Retina (tissue), 1 donor: ENCODE measurements at places on chromosomes 11 and 22.
A peak's percentile ranks its signal among the peaks of the same experiment; 100 is the strongest.

DNA sequence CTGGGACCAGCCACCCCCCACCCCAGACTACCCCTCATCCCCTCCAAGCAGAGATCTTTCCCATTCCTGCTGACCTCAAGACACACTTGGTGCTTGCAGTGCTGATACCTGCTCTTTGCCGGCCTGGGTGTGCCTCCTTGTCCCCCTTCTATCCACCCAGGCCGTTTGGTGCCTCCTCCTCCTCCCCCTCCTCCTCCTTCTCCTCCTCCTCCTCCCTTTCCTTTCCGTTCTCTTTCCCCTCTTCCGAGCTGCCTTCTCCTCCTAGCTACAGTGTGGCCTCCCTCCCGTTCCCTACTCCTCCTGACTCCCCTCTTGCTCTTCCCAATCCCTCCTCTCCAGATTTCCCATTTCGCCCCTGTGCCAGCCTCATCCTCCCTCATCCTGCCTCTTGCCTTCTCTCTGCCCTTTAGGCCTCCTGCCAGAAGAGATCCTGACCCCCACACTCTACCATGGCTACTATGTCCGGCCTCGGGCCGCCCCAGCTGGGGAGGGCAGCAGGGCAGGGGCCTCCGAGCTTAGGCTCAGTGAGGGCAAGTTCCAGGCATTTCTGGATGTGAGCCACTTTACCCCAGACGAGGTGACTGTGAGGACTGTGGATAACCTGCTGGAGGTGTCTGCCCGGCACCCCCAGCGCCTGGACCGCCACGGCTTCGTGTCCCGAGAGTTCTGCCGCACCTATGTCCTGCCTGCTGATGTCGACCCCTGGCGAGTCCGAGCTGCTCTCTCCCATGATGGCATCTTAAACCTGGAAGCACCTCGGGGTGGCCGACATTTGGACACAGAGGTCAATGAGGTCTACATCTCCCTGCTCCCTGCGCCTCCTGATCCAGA lies 712 bp downstream of the HSPB2 start:
- DNase-seq = no peak

- no peak for DNase-seq
These were observed 26.7 kb downstream of the CARS1 start for GRCh38 chr11:3030289-3031070.

- peak; percentile 42 for DNase-seq
These were observed 1.4 kb downstream of the TSPAN4 start for GRCh38 chr11:843818-844692.

DNA sequence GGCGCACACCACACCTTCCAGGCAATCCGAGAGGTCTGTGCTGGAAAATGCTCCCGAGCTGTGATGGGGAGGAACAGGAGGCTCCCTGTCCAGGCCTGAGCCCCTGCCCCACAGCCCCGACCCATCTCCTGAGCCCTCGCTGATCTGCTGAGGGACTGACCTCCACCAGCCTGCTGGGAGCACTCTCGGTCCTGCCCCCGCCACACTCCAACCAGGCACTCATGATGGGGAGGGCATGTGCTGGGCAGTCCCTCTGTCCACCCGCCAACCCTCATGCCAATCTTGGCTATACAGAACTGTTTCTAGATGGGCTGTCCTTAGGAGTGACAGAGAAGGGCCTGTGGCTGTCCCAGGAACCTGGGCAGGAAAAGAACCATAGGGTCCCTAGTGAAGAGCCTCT lies 70.8 kb downstream of the TRMU start:
- DNase-seq = no peak

DNA sequence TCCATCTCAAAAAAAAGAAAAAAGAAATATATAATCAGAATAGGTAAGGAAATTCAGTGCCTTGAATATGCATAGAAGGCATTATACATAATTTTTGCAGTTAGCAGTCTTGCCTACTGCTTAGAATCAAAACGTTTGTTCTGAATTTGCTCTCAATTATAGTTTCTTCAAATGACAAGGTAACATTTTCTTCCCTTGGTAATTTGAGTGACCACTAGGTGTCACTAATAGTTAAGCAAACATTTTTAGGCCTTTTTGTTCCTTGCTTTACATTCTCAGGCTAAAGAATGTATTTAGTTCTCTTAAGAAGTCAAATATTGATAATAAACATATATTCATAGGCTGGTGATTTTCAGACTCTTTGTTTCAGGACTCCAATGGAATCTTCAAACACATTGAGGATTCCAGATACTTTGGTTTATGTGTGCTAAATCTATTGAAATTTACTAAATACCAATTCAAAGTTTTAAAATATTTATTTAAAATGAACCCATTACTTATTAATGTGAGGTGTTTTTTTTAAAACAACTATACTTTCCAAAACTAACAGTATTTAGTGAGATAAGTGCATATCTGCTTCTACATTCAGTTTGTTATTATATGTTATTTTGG lies 55.0 kb upstream of the DEPDC7 start:
- peak; percentile 21 for DNase-seq

DNA sequence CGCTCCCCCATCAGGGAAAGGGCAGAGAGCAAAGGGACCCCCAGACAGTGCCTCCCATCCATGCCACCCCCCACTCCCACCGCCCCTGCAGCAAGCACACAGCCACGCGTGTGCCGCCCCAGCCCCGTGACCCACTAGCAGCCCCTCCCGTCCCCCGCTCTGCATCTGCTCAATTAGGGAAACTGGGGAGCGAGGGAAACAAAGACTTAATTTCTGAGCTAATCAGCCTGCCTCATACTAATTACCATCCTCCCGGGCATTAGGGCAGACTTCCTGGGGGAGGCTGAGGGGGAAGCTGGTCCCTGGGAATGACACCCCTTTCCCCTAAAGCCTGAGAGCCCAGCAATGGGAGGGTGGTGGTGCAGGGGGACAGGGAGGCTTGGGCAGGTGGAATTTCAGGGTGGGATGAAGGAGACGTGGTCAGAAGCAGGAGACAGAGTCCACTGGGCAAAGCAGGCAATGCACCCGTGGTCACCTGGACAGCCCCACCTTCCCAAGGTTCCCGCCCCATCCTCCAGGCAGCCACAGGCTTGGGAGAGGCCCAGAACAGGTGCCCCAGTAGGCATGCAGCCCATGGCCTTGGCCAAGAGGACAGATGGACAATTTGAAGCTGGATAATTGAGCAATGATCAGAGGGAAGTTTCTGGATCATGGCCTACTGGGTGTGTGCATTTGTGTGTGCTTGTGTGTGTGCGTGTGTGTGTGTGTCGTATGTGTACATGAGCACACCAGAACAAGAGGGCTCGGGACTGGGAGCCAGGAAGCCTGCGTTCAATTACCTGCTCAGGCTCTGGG lies 20.6 kb downstream of the ELFN2 start:
- DNase-seq = no peak

DNA sequence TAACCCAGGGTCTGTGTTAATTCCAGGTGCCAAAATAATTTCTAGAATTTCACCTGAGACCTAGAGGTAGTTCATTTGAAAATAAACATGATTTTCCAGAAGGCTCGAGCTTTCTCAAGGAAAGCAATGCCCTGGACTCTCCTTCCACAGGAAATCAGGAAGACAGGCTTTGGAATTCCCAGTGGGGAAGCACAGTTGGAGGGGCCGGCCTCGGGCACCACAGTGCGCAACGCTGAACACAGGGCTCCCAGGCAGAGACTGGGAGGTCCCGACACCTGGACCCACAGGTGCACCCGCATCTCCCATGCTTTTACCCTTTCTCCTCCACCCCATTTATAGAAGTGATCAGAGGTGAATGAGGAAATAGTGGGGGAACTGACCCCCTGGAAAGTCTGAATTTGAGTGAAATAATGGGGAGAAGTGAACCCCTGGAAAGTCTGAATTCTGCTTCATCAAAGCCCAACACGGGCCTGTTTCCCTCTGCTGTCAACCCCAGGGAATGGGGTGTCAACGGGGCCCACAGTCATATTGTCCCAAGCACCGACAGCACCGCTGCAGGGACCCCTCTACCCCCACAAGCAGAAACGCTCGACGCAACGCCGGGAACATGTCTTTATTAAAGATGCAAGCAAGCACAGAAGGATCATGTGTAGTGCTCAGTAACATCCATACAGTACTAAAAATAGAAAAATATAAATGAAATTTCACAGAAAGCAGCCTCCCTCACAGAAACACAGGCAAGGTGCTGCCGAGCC lies 12.0 kb upstream of the EFCAB6 start:
- no peak for DNase-seq

DNA sequence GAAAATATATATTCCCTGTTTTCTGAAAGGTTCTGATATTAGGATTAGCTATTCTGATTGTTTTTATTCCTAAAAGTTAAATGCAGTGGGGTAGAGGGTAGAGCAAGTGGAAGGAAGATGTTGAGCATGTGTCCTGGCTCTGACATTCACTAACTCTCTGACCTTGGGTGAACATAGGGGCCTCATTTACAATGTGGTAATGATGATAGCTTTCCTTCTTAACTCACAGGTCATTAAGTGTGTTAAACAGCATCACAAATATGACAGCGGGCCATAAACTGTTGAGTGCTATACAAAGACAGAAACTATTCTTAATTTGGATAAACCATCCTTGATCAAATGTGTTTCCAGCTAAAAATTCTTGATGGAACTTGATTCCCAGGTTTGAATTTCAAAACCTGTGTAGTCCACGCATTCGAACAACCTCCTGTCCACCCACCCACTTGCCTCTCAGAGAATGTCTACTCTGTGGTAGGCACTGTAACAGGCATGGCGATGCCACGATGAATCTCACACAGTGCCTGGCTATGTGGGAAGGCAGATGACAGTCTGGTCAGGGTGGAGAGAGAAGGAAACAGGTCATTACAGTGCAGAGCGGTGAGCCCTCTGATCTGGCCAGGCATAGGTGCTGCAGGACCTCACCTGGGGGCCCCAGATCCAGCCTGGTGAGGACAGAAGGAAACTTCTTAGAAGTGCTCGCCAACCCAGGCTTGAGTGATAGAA lies 19.3 kb upstream of the PEX26 start:
- no peak for DNase-seq

GRCh38 chr11:75330291-75330690 lies 21.2 kb downstream of the ARRB1 start:
- DNase-seq = no peak

- no peak for DNase-seq
These were observed 56.1 kb upstream of the NARS2 start for GRCh38 chr11:78630561-78631303.

DNA sequence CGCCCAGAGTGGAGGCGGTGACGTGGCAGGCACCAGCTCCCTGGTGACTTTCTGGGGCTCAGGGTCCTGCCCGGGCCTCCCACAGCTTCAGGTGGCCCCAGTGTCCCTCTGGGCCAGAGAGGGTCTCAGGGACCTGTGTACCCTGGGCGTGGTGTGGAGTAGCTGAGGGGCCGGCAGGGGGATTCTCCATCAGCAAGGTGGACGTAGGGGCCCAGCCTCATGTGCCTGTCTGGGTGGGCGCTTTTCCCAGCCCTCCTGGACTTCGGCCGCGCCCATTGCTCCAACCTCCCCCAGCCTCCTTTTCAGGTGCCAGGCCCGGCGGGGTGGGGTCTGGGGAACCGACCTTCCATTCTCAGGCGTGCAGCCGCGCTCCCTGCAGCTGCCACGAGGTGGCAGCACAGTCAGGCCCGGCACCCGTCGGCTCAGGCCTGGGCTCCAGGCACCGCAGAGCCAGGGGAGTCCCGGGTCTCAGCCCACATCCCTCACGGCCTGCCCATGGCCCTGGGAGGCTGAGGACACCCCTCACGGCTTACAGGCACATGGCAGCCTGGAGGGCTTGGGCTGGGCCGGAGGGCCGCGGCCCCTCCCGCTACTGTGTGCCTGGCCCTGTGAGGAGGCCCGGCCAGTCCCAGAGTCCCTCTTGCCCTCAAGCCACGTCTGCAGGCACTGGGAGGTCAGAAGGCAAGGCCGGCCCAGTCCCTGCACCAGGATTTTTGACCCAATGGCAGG lies 19.9 kb upstream of the MUC5B start:
- peak; percentile 89 for DNase-seq

GRCh38 chr22:37581504-37581903 lies 1.6 kb upstream of the LGALS2 start:
- DNase-seq = no peak

- DNase-seq = no peak
These were observed 694.8 kb upstream of the CCDC179 start for GRCh38 chr11:23555085-23555484.

GRCh38 chr11:93166194-93166593 lies 31.6 kb downstream of the SLC36A4 start:
- no peak for DNase-seq

DNA sequence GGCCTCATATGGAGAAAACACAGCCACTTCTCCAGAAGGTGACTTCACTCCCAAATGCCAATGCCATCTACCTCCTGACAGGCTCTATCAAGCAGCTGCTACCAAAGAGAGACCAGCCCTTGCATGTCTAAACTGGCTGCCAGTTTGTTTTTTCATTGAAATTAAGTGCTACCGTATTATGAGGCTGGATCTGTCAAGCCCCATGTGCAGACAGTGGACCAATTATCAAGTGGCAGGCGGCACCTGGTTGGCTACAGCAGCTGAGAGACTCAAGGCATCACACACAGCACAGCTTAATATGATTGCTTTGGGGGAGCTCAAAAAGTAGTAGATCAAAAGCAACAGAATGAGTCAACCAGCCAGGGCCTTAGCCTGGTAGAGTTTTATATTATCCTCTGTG lies 1293.0 kb upstream of the TENM4 start:
- DNase-seq = no peak

DNA sequence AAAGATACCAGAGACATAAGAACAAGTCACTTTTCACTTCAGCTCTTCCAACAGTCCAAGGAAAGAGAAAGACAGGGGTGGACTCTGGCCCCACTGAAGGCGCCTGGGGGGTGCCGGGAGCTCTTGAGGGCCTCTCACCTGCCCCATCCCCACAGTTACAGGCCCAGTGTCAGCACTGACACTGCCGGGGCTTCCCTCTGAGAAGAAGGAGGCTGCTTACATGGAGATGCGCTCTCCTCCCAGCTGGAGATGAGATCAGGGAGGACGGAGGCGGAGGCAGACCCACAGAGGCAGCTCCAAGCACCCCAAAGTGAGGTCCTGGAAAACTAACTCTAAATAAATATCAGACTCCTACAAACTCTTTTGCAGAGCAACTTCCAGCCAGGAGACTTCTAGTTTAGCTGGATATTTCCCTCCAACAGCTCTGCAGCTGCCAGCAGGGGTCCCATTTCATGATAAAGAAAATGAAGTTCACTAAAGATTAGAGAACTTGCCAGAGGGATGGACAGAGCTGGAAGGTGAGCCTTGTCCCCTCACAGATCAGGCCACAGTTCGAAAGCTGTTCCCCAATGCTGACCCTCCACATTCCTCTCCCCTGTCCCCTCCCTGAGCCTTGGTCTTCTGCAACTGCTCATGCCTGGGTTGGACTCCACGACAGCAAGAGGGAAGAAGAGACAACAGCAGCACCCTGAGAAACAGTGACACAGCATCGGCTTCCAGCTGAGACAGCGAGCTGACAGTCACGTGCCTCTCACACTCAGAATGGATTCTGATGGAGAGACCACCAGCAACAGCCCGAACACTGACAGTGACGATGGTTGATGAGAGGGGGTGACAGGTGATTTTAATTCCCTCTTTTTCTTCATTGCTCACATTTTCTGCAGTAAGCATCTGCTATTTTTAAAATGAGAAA lies 5.8 kb downstream of the CARS1 start:
- DNase-seq = peak; percentile 36

GRCh38 chr22:49800408-49801238 lies 27.1 kb downstream of the BRD1 start:
- DNase-seq = no peak

- no peak for DNase-seq
These were observed 127.4 kb upstream of the ANO5 start for GRCh38 chr11:22065472-22065871.

- DNase-seq = no peak
These were observed 18.5 kb downstream of the APLP2 start for GRCh38 chr11:130088217-130088616.

GRCh38 chr22:39367035-39367434 lies 17.2 kb downstream of the SYNGR1 start:
- DNase-seq = no peak
